ENCODE measurements at places on chromosomes 2 and 18.

GRCh38 chr2:145811276-145812164 is 1291.6 kb upstream of the ZEB2 start:
- no peaks in the 10 kb centered on the region for H3K27me3 ChIP-seq
- no peaks in the 10 kb centered on the region for H3K36me3 ChIP-seq
- H3K4me1 ChIP-seq = no peaks in the 10 kb centered on the region
- no peak for DNase-seq

DNA sequence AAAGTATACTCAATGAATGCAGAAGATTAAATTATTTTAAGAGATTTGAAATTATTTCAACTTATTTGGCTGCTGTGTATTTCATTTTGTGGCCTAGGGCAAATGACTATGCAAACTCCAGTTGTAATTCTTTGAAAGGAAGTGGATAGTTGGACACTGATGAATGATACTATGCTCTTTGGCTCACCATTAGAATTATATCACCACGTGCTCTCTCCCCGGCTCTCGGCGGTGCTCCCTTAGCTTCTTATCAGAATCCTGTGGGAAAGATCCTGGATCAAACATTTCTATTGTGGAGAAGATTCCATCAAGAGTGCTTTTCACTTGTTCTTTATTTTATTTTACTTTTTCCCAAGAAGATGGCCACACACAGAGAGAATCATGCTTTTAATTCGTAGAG is 55.2 kb downstream of the ADCYAP1 start:
- no peaks in the 10 kb centered on the region for H3K27me3 ChIP-seq
- no peak overlapping the region for H3K27ac ChIP-seq
- no peaks in the 10 kb centered on the region for H3K36me3 ChIP-seq
- H3K4me1 ChIP-seq = no peaks in the 10 kb centered on the region

DNA sequence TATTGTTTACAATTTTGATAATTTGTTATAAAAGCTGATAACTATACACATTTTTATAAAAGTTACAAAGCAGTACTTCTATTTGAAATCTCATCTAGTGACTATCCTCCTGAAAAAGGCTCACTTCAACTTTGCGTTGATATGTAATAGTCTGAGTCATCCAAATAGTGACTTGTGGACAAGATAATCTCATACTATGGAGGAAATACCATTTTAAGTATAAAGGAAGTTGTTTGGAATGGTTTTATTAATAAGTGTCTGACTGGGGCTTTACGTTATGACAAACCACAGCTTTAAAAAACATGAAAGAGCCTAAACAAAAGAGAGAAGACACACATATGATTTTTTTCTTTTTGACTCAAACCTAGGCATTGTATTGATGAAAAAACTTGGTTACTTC is 272.3 kb upstream of the COL3A1 start:
- H3K27ac ChIP-seq = no peak overlapping the region
- no peak overlapping the region for H3K4me3 ChIP-seq
- H3K36me3 ChIP-seq = no peaks in the 10 kb centered on the region
- H3K27me3 ChIP-seq = no peaks in the 10 kb centered on the region
- no peaks in the 10 kb centered on the region for H3K4me1 ChIP-seq

GRCh38 chr18:49815927-49816326 is 2.6 kb upstream of the ACAA2 start:
- DNase-seq = no peak
- H3K4me1 ChIP-seq = peaks cover 2% of the 10 kb centered on the region
- H3K4me3 ChIP-seq = no peak overlapping the region
- H3K27ac ChIP-seq = no peak overlapping the region

- DNase-seq = no peak
- no peak overlapping the region for H3K4me3 ChIP-seq
- H3K4me1 ChIP-seq = no peaks in the 10 kb centered on the region
- H3K27ac ChIP-seq = no peak overlapping the region
- no peaks in the 10 kb centered on the region for H3K36me3 ChIP-seq
- H3K27me3 ChIP-seq = no peaks in the 10 kb centered on the region
Observed at GRCh38 chr2:46230115-46230571, 67.1 kb upstream of the EPAS1 start.

GRCh38 chr18:48928787-48929186 is 22.0 kb downstream of the SMAD7 start:
- no peak overlapping the region for H3K4me3 ChIP-seq
- no peaks in the 10 kb centered on the region for H3K36me3 ChIP-seq
- H3K27me3 ChIP-seq = no peaks in the 10 kb centered on the region
- peak overlapping the region; percentile 77 for H3K27ac ChIP-seq
- peak; percentile 71 for DNase-seq
- peaks cover 46% of the 10 kb centered on the region for H3K4me1 ChIP-seq

GRCh38 chr2:59899692-59900091 is 653.8 kb downstream of the BCL11A start:
- no peaks in the 10 kb centered on the region for H3K36me3 ChIP-seq
- no peak for DNase-seq
- H3K4me1 ChIP-seq = no peaks in the 10 kb centered on the region
- no peaks in the 10 kb centered on the region for H3K27me3 ChIP-seq
- no peak overlapping the region for H3K27ac ChIP-seq

DNA sequence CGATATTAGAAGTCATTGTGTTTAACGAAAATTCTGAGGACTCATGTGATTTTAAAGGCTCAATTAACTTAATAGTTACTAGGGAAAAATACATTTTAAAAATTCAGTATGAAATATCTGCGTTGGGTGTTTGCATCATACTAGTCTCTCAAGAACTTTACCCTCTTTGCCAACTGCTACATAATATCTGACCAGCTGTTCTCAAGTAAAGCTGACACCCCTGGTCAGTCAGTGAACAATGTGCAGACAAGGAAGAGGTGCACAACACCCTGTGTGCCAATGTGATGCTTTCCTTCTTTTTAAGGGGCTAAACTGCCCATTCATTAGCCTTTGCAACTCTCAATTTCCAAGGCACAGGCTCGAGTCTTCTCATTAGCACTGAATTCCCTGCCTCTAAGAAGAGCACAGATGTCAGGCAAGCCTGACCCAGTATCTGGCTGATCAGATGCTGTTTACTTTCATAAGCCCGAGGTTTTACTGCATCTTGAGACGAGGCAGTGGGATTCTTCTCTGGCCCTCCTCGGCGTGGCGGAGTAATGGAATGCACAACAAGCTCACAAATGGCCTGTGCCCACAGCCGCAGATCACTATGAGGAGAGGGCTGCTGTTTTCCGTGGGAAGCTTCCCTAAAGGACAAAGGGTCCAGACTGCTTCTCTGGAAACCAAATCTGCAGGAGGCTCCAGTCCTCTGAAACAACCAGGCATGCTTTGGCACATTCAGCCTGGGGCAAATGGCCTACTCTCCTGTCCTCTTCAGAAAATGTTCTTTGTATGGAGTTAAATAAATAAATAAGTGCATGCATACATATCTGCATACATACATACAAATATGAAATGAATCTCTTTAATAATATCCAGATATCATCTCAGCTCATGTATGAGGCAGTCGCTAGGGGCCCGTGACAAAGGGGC is 240.3 kb downstream of the ZNF521 start:
- H3K36me3 ChIP-seq = no peaks in the 10 kb centered on the region
- H3K4me1 ChIP-seq = no peaks in the 10 kb centered on the region
- no peak overlapping the region for H3K4me3 ChIP-seq
- H3K27ac ChIP-seq = no peak overlapping the region
- no peak for DNase-seq

DNA sequence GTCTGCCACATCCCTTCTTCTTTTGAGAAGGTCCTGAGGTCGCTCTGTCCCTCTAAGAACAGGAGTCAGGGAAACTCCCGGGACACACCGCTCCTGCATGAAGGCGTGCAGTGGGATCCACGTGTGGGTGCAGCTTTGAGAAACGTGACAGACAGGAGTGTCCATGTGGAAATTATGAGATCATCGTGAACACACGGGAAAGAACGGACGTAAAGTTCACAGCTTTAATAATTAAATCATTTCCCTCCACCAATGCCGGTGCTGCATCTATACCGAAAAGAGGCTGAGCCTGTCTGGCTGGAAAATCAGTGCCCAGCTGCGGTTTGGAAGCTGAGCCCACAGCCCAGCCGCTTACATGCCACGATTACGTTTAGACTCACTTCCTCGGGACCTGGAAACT is 372.4 kb upstream of the SALL3 start:
- peak; percentile 60 for DNase-seq
- no peak overlapping the region for H3K27ac ChIP-seq
- no peaks in the 10 kb centered on the region for H3K36me3 ChIP-seq
- H3K27me3 ChIP-seq = no peaks in the 10 kb centered on the region
- no peaks in the 10 kb centered on the region for H3K4me1 ChIP-seq

GRCh38 chr18:79302120-79302519 is 93.6 kb upstream of the NFATC1 start:
- H3K4me3 ChIP-seq = no peak overlapping the region
- H3K36me3 ChIP-seq = no peaks in the 10 kb centered on the region
- H3K4me1 ChIP-seq = no peaks in the 10 kb centered on the region
- H3K27me3 ChIP-seq = no peaks in the 10 kb centered on the region
- DNase-seq = no peak

GRCh38 chr2:240524963-240525718 is 32.6 kb downstream of the ANKMY1 start:
- no peaks in the 10 kb centered on the region for H3K27me3 ChIP-seq
- H3K4me1 ChIP-seq = no peaks in the 10 kb centered on the region
- no peak for DNase-seq
- H3K27ac ChIP-seq = no peak overlapping the region
- no peaks in the 10 kb centered on the region for H3K36me3 ChIP-seq
- H3K4me3 ChIP-seq = no peak overlapping the region

- H3K36me3 ChIP-seq = no peaks in the 10 kb centered on the region
- H3K27ac ChIP-seq = no peak overlapping the region
- no peaks in the 10 kb centered on the region for H3K4me1 ChIP-seq
- no peak overlapping the region for H3K4me3 ChIP-seq
- no peak for DNase-seq
- no peaks in the 10 kb centered on the region for H3K27me3 ChIP-seq
Observed at GRCh38 chr2:125471963-125472362, 1184.0 kb upstream of the GYPC start.

GRCh38 chr2:142286618-142287017 is 155.8 kb upstream of the LRP1B start:
- DNase-seq = no peak
- no peaks in the 10 kb centered on the region for H3K27me3 ChIP-seq
- H3K36me3 ChIP-seq = no peaks in the 10 kb centered on the region
- no peak overlapping the region for H3K4me3 ChIP-seq
- H3K4me1 ChIP-seq = no peaks in the 10 kb centered on the region

DNA sequence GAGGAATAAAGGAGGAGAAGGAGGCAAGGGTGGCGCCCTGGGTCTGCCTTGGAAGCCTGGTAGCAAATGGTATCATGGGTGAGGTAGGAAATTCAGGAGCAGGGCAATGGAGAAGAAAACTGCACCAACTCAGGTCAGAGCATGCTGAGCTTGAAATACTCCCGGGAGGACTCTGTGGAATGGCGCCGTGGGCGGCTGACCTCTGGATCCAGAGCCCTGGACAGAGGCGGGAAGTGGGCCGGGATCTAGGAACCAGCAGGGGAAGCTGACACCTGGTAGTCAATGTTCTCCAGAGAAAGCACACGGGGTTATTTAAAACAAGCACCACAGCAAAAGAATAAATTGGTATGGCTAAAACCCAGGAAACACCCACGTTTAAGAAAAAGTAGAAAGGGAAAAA is 161.3 kb downstream of the INO80D start:
- H3K27ac ChIP-seq = no peak overlapping the region
- H3K4me1 ChIP-seq = no peaks in the 10 kb centered on the region
- no peaks in the 10 kb centered on the region for H3K36me3 ChIP-seq
- DNase-seq = no peak
- no peak overlapping the region for H3K4me3 ChIP-seq
- no peaks in the 10 kb centered on the region for H3K27me3 ChIP-seq

- peaks cover 4% of the 10 kb centered on the region for H3K27me3 ChIP-seq
- no peak for DNase-seq
- no peaks in the 10 kb centered on the region for H3K4me1 ChIP-seq
- H3K27ac ChIP-seq = no peak overlapping the region
Observed at GRCh38 chr18:51621113-51621863, 423.8 kb upstream of the MEX3C start.

- H3K4me3 ChIP-seq = no peak overlapping the region
- no peaks in the 10 kb centered on the region for H3K27me3 ChIP-seq
- H3K36me3 ChIP-seq = no peaks in the 10 kb centered on the region
- DNase-seq = no peak
- no peak overlapping the region for H3K27ac ChIP-seq
Observed at GRCh38 chr2:212249451-212249850, 289.2 kb downstream of the ERBB4 start.

GRCh38 chr18:8707556-8708300 is 2.4 kb downstream of the MTCL1 start:
- no peaks in the 10 kb centered on the region for H3K27me3 ChIP-seq
- DNase-seq = no peak
- no peak overlapping the region for H3K4me3 ChIP-seq
- peak overlapping the region; percentile 8 for H3K27ac ChIP-seq

DNA sequence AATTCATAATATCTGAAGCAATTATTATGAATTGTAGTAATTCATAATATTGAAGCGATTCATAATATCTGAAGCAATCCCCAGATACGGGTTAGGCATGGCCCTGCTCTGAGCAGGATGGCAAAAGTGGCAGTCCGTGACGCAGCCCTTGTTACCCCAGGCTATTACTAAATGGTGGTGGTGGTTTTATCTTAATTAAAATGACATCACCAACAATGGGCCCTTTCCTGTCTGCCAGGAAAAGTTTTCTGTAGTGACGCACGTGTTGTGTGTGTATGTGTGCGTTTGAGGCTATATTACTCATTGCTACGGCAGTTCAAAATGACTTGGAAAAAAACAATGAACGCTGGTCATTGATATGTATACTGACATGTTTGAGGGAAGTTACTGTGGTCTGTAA is 10.6 kb upstream of the MOCOS start:
- no peak overlapping the region for H3K27ac ChIP-seq
- H3K4me1 ChIP-seq = no peaks in the 10 kb centered on the region
- no peak overlapping the region for H3K4me3 ChIP-seq
- no peaks in the 10 kb centered on the region for H3K36me3 ChIP-seq
- no peak for DNase-seq

DNA sequence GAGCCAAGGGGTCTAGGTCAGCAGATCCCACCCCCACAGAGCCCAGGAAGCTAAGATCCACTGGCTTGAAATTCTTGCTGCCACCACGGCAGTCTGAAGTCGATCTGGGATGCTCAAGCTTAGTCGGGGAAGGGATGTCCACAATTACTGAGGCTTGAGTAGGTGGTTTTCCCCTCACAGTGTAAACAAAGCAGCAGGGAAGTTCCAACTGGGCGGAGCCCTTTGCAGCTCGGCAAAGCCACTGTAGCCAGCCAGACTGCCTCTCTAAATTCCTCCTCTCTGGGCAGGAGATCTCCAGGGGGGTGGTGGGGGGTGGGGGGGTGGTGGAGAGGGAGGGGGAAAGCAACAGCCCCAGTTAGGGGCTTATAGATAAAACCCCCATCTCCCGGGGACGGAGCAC is 419.5 kb downstream of the NUP35 start:
- no peaks in the 10 kb centered on the region for H3K36me3 ChIP-seq
- H3K4me1 ChIP-seq = no peaks in the 10 kb centered on the region
- H3K27me3 ChIP-seq = no peaks in the 10 kb centered on the region
- DNase-seq = no peak
- H3K27ac ChIP-seq = no peak overlapping the region

DNA sequence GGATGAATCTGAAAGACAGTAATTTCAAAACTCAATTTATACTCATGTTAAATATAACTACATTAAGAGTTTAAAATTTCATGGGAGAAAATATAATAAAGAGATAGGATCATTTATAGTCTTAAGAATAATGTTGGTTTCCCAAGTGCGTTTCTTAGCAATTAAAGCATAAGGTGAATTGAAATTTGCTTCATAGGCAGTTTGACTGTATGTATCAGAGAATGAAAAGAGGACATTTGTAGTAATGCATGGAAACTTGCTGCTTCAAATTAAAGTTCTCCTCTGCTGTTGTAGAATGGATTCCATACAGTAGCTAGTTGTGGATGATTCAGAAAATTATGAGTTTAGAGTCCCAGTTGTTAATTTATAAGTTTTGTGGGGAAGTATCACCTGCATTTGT is 68.1 kb downstream of the NUP35 start:
- DNase-seq = no peak
- no peak overlapping the region for H3K4me3 ChIP-seq
- no peaks in the 10 kb centered on the region for H3K4me1 ChIP-seq
- H3K36me3 ChIP-seq = no peaks in the 10 kb centered on the region
- no peak overlapping the region for H3K27ac ChIP-seq

All from prostate gland (tissue), 2 donors.